DMS79 treated with DMSO at 0.1 percent for 48 hours (cell line): ENCODE measurements at places on chromosomes 12 and 14.

DNA sequence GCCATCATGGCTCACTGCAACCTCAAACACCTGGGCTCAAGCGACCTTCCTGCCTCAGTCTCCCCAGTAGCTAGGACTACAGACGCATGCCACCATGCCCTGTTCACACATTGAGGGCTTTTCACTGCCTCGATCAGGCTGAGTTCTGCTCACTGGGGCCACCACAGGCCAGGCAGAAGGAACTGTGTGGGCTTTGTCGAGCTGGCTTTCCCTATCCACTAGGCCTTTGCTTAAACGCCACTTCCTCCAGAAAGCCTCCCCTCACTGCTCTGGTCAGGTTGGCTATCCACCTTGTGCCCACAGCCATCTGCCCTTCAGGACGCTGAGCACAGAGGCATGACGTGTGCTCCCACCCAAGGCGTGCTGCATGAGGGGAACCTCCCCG, 45.2 kb downstream of the MLXIP start:
- DNase-seq: no peak

DNA sequence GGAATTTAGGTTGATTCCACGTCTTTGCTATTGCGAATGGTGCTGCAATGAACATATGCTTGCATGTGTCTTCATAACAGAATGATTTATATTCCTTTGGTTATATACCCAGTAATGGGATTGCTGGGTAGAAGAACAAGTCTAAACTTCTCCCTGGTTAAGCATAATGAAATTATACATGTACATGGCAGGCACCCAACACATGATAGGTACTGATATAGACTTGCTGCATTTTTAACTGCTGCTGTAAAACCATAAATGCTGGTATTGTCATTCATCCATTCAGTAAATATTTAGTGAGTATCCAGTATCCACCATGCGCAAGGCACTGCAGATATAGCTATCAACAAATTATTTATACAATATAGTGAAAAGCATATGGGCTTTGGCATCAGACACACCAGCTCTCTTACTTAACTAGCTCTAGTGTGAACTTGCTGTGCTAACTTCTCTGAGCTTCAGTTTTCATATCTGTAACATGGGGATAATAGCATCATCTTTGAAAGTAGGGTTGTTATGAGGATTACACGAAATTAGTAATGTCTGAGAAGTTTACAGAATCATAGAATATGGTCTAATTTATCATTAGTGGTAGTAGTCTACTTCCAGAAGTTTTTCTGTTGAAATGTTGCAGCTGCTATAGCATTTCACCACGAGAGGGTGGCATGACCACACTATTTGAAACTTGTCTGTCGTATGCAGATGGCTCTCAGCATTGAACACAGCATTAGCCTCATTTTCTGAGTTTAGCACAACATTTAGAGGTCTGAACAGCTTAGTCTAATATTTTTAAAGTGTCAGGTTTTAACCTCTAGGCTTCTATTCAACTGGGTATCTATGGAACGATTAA, 32.0 kb upstream of the SEL1L start:
- no peak for DNase-seq

DNA sequence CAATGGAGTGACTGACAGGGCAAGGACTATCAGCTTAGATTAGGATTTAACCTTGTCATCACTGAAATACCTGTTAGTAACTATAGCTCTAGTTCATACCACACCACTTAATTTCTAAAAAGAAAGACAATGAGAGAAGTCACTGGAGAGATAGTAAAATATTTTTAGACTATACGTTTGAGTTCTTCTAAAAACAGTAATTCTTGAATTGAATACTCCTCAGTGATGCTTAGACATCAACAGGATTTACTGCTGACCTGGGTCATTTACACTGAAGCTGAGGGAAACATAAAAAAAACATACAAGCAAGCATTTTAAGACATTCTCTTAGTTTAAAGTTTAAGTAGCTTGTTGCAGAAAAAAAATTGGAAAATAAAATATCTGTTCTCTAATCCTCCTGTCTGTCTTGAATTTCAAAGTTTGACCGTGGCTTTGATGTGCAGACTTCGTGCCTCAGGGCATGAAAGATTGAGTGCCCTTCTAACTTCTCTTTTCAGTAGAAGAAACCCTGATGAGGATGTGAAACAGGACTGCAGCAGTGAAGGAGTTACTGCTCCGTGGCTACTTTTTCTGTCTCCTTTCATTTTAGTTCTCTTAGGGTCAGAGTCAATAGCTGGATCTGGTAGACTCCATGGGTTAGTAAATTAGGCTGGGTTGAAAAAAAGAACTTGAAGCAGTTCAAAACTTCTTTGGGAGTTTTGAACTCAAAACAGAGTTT, 172.2 kb downstream of the PTPRO start:
- DNase-seq: no peak

- peak; percentile 98 for DNase-seq
Observed at GRCh38 chr12:79200176-79200575, 335.6 kb downstream of the SYT1 start.

- peak; percentile 79 for DNase-seq
Observed at GRCh38 chr14:89107626-89108025, 283.2 kb downstream of the TTC8 start.

- DNase-seq: no peak
Observed at GRCh38 chr12:43760396-43760795, 1.6 kb downstream of the IRAK4 start.

DNA sequence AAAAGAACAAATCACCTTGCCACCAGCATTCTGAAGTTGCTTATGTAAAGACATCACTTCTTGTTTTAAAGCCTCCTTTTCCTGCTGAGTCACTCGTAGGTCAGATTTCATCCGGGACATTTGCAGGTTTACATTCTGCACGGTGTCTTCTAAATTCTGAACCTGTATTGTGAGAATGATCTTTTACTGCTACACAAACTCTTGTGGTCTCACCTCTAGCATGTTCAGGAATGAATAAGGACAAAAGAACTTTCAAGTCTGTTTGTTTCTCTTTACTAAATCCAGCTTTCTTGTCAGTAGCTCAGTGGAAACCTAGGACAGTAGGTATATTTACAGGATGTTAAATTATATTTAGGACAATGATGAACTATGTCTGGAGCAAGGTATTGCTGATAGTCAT, 73.5 kb upstream of the SAV1 start:
- no peak for DNase-seq

DNA sequence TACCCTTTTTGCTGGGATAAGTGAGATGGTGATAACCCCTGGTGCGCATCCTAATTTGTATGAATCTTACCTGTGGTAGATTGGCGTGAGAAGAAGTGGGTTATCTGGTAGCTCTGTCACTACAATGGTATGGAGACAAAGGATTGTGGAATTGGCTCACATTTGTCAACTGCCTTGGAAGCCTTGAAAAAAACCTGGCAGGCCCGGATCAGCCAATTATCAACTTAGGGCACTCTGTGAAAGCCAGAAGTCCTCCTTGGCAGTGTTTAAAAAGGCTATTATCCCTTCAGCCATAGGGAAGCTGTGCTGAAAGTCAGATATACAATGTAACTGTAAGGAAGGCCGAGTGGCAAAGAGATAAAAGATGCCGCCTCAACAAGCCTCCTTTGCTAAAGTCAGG, 56.5 kb downstream of the WASHC3 start:
- DNase-seq: no peak
